Neuronal stem cell (in vitro differentiated cells): ENCODE measurements at places on chromosomes 11 and 22.

DNA sequence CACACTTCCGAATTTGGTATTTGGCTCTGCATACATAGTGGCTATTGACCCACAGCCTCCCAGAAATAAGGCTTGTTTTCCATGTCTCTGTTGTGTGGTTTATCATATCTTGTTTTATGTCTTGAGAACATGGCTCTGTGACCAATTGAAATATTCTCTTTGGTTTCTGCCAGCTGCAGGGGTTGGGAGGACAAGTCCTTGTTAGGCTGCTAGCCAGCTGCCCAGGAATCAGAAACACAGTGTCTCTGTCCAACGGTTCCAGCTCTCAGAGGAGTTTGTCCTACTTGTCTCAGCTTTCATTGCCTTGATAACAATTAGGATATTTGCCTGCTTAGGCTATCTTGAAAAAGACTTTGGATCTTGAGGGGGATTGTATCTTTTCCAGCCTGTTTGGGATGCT lies 6.0 kb upstream of the SLC7A4 start:
- DNase-seq, result no peak

- no peak for DNase-seq
Observed at GRCh38 chr11:680476-680875, 14.5 kb downstream of the DEAF1 start.

GRCh38 chr11:33643167-33643824 lies 57.3 kb downstream of the C11orf91 start:
- no peak for DNase-seq

DNA sequence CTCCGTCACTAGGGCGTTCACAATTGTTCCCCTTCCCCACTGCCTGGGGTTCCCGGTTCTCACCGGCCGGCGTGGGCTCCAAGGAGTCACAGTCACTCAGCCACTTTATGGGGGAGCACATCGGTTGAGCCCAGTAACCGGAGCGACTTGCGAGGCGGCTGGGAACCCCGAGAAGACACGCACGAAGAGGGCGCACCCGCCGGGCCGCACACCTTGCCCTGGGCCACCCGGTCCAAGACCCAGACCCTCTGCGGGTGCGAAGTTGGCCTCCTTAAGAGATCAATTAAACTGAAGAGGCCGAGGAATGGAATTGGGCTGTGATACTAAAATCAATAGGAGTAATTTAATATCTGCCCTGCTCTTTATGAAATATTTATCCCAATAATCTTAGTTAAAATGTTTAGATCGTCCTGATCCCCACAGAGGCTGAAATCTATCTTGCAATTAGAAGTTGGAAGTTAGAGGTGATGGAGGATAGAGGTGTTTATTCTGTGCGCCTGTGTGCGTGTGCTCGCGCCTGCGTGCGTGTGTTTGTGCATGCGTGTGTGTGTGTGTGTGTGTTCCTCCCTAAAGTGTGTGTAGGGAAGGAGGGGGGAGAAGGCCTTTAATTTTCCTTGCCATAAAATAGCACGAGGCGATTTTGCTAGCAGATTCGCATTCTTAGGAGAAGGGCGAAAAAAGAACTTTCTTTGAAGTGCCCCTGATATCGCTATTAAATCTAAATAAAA lies 954 bp upstream of the MN1 start:
- DNase-seq, result no peak

DNA sequence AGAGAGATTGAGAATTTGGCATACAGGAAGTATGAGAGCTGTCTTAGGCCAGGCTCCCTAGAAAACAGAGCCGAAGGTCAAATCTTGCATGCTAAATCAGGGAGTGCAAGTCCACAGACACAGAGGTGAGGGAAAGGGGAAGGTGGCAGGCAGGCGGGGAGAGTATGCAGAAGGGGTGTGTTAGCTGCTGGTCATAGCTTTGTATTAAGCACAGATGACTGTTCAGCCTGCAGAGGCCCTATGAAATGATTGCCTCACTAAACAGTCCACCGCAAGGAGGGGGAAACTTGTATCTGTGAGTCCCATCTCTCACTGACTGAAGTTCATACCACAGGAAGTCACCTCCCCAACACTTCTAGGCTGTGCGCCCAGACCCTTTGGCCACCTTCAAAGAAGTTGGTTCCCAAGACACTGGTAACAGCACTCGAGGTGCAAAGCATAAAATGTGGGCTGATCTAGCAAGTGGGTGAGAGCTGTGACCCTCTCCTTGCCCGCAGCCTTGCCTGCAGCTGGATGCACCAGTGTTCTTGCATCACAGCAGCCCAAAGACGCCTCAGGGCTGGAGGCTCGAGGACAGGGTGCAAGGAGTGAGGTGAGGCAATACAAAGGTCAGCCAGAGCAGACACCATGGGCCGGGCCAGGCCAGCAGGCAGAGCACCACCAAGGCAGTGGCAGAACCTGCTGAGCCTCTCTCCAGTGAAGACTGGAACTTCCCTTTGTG lies 115.3 kb upstream of the TBCEL start:
- no peak for DNase-seq

- peak; percentile 67 for DNase-seq
Observed at GRCh38 chr22:25362215-25362882, 142.9 kb downstream of the CRYBB2 start.

GRCh38 chr11:120211522-120212258 lies 858 bp downstream of the OAF start:
- no peak for DNase-seq

- no peak for DNase-seq
Observed at GRCh38 chr11:62001450-62002191, 34.2 kb upstream of the FTH1 start.

DNA sequence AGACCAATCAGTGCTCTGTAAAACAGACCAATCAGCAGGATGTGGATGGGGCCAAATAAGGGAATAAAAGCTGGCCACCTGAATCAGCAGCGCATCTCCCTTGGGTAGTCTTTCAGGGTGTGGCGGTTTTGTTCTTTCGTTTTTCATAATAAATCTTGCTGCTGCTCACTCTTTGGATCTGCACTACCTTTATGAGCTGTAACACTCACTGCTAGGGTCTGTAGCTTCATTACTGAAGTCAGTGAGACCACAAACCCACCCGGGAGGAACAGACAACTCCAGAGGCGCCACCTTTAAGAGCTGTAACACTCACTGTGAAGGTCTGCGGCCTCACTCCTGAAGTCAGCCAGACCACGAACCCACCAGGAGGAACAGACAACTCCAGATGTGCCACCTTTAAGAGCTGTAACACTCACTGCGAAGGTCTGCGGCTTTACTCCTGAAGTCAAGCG lies 175.5 kb upstream of the PDGFD start:
- DNase-seq, result no peak

DNA sequence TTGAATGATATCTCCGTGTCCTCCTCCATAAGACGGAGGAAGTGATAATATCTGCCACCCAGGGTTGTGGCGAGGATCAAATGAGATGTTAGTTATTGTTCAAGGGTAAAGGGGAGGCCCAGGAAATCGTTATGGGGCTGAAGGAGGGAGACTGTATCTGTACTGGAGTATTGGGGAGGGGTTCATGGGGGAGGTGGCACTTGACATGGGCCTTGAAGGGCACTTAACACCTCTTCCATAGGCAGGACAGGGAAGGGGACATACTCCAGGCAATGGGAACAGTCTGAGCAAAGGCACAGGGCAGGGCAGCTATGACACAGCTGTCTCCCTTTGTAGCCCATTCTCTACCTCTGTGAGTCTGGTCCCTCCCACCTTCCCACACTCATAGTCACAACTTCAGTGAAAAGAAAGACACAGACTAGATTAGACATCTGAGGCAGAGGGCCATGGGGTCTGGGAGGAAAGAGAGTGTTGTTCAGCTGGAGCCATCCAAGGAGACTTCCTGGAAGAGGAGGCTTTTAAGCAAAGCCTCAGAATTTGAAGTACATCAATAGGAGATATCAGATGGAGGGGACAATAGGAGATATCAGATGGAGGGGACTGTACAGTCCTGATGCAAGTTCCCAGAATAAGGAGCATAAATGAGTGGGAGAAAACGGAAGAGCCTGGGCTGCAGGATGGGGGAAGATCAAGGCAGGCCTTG lies 15.8 kb upstream of the DGKZ start:
- DNase-seq, result no peak

GRCh38 chr11:76824980-76825725 lies 35.6 kb upstream of the ACER3 start:
- DNase-seq, result no peak

DNA sequence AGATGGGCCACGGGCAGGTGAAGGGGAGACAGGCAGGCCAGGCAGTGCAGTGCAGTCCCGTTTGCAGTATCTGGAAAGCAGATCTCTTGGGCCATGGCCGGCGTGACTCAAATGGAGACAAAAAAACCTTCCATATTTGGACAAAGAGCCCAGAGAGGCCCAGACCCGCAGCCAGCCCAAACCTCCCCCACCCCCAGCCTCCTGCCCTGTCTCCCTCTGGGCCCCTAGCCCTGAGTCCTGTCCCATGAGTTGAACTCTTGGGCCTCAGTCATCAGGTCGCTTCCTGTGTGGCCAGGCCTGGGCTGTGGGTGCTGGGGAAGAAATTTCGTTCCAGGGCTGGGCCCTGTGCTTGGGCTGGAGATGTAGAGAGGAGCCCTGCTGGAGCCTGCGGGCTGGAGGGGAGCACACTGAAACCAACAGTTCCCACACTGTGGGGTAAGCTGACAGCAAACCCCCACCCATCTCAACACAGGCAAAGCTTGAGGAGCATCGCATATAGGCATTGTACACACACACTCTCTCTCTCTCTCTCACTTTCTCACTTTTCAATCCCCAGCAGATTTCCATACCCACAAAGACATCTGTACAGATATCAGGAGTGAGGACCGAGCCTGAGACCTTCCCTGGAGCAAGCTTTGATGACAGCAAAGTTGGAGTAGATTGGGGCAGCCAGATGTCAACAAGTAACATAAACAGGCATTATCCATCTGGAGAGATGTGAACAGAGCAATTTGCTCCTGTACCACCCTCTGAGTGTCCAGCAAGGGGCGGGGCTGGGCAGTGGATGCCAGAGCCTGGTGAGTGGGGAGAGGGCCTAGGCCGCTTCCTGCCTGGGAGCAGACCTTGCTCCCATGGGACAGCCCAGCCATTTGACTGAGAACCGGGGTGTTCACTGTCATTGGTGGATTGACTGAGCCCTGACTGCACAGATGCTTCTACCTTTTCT lies 17.2 kb downstream of the ARHGEF17 start:
- DNase-seq, result no peak

DNA sequence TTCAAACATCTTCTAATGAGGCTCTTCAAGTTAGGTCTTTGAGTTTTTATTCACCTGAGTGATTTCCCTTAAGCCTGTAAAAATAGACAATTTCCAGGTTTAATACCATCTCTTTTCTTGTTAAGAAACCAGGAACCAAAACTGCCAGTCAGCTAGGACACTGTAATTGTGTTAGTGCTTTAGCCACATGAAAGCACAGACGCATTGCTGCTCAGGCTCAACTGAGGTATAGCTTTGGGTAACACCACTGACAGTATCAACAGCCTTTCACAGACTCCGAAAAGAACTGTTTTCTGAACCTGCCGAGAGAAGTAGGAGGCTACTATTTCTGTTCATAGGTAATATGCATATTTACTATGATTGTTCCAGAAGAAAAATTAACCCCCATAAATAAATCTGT lies 768.7 kb downstream of the ETS1 start:
- no peak for DNase-seq

DNA sequence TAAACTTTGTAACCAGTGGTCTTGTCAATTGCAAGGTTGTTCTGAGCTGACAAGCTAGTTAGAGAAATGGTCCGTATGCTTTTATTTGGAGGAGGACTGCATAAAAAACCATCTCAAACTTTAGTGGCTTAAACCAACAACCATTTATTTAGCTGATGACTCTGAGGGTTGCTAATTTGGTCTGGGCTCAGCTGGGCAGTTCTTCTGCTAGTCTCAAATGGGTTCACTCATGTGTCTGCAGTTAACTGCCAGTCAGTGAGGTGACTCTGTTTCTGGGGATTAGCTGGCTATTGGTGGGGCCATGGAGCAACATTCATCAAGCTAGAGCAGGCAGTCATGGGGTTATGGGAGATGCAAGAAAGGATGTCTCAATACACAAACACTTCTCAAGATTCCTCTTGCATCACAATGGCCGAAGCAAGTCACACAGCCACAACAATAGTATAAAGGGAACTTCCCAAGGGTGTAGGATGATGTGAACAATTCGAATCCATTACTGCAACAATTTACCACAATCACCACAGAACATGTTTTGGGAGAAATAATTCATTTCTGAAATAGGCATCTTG lies 521.9 kb downstream of the INSC start:
- DNase-seq, result no peak

- no peak for DNase-seq
Observed at GRCh38 chr11:69587454-69588090, 53.4 kb upstream of the CCND1 start.

GRCh38 chr11:45106440-45106839 lies 40.0 kb upstream of the PRDM11 start:
- no peak for DNase-seq

DNA sequence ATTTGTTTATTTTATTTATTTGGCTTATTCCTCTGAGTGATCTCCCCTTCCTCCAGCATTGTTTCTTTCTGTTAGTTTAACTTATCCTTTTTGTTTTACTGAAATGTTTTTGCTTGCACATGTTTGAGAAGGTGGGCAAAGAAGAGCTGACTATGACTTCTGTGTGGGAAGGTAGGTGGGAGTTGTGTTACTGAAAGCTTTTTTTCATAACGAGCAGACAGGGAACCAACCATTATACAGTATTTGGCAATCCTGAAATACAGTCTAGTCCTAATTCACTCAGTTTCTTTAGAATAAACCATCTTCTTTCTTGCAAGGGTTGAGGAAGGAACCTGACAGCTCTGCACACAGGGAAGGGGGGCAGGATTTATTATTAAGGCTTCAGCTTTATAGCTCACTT lies 37.0 kb upstream of the PAK1 start:
- DNase-seq, result no peak

GRCh38 chr11:83815736-83816135 lies 529.6 kb upstream of the CCDC90B start:
- DNase-seq, result no peak

DNA sequence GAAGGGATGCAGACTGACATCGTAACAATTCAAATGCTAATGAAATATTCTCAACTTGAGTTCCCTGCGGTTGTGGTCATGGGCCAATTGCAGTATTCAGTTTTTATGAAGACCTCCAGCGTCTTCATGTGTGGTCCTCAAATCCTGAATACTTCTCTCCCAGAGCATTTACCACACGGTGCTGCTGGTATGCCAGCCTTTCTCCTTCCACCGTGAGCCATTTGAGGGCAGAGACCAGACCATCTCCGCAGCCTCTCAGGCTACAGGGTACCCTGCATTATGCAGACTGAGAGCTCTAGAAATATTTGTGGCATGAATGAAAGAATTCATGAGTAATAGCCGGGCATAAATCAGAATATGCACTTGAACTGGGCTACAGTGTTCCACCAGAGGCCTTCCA lies 289.7 kb downstream of the ST3GAL4 start:
- no peak for DNase-seq
